Epithelial cell of esophagus (primary cell): ENCODE measurements at places on chromosomes 12 and 14.

- no peak for DNase-seq
Measured at GRCh38 chr14:24078146-24078545, 6.8 kb downstream of the CPNE6 start.

DNA sequence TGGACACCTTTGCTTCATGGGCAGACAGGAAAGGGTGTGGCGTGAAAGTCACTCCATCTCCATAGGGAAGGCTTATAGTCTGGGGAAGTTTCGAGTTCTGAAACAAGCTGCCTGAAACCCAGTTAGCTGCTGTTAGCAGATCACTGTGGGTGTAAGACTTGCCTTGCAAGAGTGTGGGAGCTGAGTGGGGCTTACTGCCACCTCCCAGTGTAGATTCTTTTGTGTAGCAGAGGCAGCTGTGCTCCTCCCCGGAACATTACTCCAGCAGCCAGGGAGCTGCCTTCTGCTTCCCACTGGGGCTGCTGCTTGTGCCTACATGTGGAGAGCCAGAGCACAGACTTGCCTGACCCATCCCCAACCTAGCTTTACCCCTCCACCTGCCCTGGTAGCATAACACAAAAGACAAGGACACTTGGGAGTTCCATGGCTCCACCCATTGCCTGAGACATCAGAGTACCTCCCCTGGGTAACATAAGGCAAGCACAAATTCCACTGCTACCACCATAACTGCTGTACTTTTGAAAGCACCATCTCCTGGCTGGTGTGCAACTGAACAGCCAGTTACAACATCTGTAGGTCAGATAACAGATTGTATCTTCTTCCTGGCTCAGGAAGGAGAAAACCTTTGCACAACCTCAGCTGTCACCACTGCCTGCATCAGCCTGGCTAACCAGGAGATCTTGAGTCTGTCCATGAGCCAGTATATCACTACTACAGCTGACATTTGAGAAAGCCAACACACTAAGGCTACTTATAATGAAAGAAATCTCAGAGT lies 69.5 kb downstream of the ADAMTS20 start:
- no peak for DNase-seq

DNA sequence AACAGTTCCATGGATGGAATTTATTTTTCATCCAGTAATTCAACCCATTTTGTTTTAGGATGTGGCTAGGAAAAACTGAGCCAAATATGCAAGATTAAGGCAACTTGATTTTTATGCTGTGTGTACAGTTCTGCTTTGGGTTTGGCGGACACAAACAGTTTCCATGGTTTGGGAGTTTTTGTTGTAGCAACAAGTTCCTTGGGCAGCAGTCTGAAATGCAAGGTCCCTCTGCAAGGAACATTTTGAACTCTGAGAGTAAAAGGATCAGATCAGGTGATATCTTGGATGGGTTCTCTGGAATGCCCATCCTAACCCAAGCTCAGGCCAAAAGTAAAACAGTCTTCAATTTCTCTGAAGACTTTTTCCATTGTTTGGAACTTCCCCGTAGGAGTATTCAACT lies 161.2 kb downstream of the TMX1 start:
- DNase-seq: no peak

- DNase-seq: no peak
Measured at GRCh38 chr12:49636574-49636973, 13.2 kb downstream of the PRPF40B start.

DNA sequence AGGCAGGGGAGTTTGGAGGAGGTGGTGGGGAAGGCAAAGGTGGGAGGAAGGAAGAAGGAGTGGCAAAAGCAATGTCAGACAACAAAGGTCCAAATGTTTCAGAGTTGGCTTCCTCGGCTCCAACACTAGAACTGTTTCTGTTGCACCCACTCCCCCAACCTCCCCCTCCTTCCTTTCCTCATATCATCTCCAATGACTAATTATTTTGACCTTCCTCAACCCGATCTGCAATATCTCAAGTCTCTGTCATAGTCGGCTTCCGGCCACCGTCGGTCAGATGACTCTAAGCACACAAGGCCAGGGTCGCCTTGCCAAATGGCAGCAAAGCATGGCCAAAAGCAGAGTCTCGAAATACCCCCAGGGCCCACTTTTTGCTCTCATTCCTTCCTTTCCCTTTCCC lies 637.0 kb upstream of the TBX3 start:
- DNase-seq: no peak

DNA sequence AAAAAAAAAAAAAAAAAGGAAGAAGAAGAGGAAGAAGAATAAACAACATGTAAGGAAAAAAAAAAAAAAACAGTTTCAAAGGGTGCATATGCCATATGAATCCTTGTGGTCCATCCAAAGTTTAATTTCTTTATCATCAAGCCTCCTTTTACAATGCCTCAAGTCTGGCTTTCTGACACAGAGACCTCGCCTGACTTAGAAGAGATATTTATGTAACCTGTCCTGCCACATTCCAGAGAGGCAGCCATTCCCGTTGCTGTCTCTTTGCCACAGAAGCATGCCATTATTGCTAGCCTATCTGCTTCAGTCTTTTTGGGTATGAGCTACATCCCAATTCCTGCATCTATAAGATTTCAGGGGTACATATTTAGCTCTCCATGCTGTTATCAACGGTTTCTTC lies 596.7 kb upstream of the ATP2B1 start:
- peak; percentile 82 for DNase-seq

DNA sequence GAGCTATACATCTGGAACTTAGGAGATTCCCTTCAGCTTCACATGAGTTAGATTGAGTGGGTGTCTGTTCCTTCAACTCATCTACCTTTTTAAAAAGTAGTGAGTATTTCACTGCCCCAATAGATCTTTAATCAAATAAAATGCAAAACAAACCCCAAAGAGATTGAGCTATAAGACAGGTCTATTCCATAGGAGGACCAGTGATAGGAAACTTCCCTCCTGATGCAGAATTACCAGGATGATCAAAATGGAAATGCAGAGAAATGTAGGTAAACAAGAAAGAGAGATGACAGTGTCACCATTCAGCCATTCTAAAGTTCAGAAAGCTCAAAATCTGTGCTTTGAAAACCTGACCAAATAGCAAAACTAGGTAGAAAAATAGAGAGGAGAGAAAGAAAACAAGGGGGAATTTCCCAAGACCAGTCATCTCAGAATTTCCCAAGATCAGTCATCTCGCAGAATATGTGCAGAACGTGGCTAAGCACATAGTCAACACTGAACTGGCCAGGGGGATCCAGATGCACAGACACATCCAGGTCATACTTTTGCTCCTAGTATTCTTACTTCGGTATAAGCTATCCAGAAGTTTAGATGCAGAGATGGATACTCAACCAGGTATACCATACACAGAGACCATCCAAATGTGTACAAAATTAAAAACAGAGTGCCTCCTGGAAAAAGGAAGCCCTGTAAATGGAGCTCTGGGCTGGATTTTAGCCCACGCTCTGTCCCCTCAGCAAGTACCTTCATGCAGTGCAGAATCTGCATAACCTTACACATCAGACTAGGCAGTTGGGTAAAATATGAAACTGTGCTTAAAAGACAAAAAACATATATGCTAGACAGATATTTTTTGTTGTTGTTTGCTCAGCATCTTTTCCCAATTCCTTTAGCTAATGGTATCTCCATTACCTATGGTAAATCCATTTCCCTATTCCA lies 27.4 kb downstream of the SLC41A2 start:
- DNase-seq: peak; percentile 77

DNA sequence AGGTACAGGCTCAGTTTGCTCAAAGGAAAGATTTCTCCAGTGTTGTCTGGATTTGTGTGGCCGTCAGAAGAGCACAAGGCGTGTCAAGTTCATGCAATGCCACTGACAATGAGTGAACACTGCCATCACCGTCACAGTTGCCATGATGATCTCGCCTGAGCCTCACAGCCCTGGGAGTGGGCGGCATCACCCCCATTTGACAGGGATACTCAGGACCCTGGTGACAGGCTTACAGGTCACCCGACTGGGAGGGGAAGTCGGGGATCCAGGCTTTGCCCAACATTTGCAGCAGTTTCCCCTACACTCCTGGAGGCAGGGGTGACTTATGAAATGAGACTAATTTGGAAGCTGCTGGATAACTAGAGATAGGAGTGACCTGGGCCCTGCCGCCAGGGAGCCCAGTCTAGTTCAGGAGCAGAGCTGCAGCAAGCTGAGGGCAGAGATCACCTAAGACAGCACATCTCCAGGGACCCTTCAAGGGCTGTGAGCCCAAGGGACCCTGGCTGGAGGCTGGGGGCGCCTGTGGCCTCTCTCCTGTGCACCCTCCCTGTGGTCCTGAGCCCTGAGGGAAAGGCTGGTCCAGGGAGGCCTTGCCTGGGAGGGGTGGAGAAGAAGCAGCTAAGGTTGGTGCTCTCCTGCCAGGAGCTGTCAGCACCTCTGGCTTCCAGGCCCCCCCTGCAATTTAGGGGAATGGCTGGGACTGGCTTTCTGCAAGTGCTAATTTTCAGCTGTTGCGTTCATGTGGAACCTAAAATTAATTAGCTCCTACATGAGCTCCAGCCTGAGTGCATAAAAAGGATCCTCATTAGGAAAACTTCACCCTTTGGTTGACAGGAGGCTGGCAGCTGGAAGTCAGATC lies 32.4 kb upstream of the BEGAIN start:
- DNase-seq: no peak

- DNase-seq: peak; percentile 13
Measured at GRCh38 chr12:100566887-100567637, 6.4 kb upstream of the GAS2L3 start.

DNA sequence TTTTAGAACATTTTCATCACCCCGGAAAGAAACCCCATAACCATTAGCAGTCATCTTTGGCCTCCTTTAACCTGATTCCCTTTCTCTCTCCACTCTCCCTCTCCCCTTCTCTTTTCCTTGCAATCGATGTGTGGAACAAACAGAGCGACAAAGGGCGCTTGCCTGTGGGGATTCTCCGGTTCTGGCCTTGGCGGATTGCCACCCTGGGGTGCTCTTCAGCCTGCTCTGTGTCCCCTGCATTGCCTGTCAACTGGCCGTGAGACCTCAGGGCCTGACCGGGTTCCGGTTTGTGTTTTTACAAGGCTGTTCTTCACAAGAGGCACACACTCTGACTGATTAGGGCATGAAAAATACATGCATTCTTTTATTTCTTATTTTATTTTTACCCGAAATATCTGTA lies 27.8 kb downstream of the LRTM2 start:
- no peak for DNase-seq

DNA sequence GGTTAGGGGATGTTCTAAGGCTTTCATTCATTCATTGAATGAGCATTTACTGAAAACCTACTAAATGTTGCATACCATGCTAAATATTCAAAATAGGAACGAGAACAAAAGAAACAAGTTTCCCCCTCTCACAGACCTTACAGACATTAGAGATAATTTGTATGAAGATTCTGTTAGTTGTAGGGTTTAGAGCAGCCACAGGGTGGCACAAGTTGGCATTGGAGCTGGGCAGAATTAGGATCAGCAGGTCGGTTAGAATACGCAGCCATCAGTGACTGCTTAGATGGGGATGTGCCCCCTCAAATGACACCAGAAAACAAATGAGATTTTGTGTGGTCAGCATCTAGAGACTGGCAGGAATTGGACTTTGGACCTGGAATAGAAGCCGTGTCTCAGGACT lies 166.3 kb upstream of the DAAM1 start:
- peak; percentile 34 for DNase-seq

- no peak for DNase-seq
Measured at GRCh38 chr12:131005161-131006035, 51.7 kb downstream of the ADGRD1 start.

GRCh38 chr12:96327889-96328288 lies 72.3 kb downstream of the CDK17 start:
- peak; percentile 49 for DNase-seq

DNA sequence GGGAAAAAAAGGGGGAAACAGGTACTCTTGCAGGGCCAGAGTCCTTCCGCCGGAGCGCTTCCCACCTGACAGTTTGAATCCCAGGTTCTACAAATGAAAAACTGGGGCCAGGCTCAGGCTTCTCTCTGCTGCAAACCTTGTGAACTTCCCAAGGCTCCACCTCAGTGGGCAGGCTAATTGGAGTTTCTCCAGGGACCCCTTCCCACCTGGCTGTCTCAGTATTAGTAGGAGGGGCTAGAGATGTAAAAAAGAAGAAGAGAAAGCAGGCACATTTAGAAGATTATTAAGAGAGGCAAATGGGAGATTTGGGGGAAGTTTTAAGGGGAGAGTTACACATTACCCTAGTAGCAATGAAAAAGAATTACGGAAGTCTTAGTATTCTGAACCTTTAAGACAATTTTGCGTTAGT lies 20.0 kb upstream of the CLEC2D start:
- DNase-seq: peak; percentile 29

GRCh38 chr14:29410581-29410980 lies 517.1 kb downstream of the PRKD1 start:
- DNase-seq: no peak

DNA sequence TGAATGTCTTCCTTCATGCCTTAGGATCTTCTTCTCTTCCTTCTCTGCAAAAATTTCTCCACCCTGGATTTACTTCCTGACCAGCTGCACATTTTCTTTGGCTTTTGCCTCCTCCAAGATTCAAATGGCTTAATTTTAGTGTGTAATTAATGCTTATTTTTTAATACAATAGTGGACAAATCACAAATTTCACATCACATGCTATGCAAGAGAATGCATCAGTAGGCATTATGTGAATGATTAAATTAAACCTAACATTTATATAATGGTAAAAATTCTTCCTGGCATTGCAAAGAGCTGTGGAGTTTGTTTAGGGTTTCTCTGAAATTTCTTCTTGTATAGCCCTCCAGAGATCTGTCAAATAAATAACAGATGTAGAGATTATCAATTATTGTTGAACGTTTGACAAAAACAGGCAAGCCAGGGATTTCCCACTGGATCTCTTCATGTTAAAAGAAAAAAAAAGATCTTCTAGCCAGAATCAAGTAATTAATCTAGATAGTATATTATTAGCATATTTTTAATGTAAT lies 84.4 kb downstream of the NAV3 start:
- no peak for DNase-seq

DNA sequence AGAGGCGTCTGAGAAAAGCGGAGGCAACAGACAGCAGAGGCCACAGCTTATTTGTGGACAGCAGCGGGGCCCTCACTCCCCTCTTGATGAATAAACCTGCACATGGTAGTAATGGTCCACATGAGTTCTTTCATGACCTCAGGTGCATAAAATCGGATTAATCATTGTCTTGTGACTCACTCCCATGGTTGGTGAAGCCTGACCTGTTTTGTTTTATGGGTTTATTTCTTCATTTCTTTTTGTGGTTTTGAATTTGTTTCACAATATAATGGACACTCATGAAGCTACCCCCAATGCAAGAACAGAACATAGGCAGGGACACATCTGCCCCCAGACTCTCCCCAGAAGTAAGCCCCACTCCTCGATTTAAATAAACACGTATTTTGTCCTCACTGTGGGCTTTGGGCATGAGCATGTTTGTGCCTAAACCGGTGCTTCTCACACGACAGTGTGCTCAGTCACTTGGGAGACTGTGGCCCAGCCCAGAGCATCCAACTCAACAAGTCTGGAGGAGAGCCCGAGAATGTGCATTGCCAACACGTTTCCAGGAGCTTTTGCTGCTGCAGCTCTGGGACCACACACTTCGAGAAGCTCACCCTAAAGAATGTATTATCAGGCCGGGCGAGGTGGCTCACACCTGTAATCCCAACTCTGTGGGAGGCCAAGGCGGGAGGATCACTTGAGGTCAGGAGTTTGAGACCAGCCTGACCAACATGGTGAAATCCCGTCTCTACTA lies 116.1 kb downstream of the SCARB1 start:
- peak; percentile 95 for DNase-seq
